ENCODE measurements at places on chromosomes 4 and X.

- no peak for DNase-seq
These were observed 1.5 kb downstream of the GRID2 start for GRCh38 chr4:92305148-92305877.

GRCh38 chrX:141638550-141638949 is 49.0 kb downstream of the SPANXA2 start:
- DNase-seq: no peak

- no peak for DNase-seq
These were observed 64.4 kb upstream of the IBSP start for GRCh38 chr4:87734936-87735335.

DNA sequence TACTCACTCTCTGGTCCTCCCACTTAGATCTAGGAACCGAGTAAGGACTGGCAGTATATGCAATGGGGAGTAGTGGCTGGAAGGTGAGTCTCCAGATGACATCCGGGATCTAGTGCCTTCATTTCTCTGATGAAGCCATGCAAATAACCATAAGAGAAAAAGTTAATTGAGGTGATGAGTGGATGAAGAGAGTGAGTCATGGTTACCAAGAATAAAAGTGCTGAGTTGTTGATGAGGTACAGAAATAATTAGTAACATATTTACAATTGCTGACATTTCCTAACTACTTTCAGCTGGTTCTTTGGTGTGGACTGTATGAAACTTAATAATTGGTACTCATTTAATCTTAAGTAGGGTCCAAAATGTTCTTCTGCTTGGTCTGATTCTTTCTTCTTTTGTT is 146.7 kb upstream of the PITX2 start:
- no peak for DNase-seq

GRCh38 chrX:39972340-39972739 is 125.4 kb downstream of the BCOR start:
- no peak for DNase-seq

DNA sequence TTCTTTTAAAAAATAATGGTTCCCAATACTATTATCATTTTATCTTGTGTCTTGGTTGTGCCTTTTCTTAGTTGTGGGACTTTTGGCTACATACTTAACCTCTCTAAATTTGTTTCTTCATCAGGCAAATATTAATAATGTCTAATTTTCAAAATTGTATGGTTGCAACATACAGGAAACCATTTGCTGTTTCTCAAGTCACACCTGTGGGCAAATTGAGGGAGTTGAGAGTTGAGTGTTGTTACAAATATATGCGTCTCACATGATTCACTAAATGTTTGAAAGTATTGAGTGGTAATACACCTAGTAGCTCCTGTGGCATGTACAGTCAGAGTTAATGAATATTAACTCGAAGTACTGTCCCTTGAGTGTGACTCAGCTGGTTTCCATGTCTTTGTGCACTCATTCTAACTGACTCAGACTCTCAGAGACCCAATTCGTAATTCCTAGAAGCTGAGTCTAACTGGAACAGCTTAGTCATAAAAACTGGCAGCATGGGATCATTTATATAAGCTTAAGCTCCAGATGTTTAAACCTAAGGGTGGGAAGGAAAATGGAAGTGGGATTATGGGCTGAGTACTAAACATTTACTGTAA is 802.4 kb downstream of the TRIML1 start:
- no peak for DNase-seq

- no peak for DNase-seq
These were observed 3.9 kb downstream of the MTHFD2L start for GRCh38 chr4:74161666-74162450.

- DNase-seq: no peak
These were observed 20.4 kb downstream of the MSANTD1 start for GRCh38 chr4:3269105-3269927.

GRCh38 chr4:55158957-55159356 is 33.6 kb upstream of the KDR start:
- DNase-seq: no peak

DNA sequence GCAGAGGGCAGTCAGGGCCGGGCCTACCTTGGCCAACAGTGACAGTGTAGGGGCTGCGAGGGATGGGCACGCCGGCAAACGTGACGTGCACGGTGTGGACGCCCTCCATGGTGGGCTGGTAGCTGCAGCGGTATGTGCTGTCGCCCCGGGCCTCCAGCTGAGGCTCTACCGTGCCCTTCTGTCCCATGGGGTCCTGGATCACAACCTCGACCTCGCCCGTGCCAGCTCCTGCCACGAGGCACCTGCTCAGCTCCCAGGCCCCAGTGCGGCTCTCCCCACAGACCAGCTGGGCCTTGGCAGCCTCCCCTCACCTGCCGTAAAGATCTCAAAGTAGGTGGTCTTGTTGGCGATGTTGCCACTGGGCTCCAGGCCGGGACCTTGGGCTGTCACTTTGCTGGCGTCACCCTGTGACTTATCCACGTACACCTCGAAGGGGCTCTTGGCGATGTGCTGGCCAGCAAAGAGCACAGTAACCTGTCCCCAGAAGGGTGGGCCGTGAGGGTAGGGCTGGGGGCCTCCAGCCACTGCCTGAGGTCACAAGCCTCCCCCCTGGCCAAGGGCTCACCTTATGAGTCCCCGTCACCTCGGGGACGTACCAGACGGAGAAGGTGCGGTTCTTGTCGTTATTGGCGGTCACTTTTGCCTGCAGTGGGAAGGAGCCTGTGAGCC is 8.3 kb downstream of the FLNA start:
- DNase-seq: no peak

Measured in CD4-positive, alpha-beta T cell treated with Interleukin-17A for 1 hour (primary cell).